ENCODE measurements at places on chromosomes 1 and 21.
A peak's percentile ranks its signal among the peaks of the same experiment; 100 is the strongest.

- no peak for DNase-seq
These were observed 136.0 kb downstream of the GDAP2 start for GRCh38 chr1:117793413-117793812.

- DNase-seq, result no peak
These were observed 108.6 kb downstream of the GDAP2 start for GRCh38 chr1:117820694-117821381.

DNA sequence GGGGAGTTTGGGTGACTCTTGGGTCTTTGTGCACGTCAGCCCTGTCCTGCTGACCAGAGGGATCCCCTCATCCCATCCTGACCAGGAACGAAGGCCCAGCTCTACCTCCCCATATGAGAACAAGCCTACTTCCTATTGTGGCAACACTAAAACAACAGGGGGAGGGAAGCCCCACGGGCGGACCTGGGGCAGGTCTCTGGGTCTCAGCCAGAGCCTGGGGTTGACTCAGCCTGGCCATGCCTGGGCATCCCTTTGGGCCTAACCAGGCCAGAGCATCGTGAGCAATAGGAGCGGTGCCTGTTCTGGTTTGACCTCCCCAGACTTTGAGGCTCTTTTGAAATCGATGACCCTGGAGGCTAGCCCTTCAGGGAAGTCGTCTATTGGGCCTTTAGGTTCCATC, 16.8 kb downstream of the RPS6KA1 start:
- no peak for DNase-seq

- DNase-seq, result no peak
These were observed 2.2 kb downstream of the ANGPTL1 start for GRCh38 chr1:178868706-178869105.

GRCh38 chr1:9280015-9280860, 12.5 kb upstream of the SPSB1 start:
- DNase-seq, result peak; percentile 78

- no peak for DNase-seq
These were observed 23.0 kb upstream of the KIFAP3 start for GRCh38 chr1:170097449-170097948.

GRCh38 chr21:14559102-14559501, 13.0 kb upstream of the SAMSN1 start:
- no peak for DNase-seq

- peak; percentile 2 for DNase-seq
These were observed 95.7 kb upstream of the VANGL1 start for GRCh38 chr1:115545791-115546733.

DNA sequence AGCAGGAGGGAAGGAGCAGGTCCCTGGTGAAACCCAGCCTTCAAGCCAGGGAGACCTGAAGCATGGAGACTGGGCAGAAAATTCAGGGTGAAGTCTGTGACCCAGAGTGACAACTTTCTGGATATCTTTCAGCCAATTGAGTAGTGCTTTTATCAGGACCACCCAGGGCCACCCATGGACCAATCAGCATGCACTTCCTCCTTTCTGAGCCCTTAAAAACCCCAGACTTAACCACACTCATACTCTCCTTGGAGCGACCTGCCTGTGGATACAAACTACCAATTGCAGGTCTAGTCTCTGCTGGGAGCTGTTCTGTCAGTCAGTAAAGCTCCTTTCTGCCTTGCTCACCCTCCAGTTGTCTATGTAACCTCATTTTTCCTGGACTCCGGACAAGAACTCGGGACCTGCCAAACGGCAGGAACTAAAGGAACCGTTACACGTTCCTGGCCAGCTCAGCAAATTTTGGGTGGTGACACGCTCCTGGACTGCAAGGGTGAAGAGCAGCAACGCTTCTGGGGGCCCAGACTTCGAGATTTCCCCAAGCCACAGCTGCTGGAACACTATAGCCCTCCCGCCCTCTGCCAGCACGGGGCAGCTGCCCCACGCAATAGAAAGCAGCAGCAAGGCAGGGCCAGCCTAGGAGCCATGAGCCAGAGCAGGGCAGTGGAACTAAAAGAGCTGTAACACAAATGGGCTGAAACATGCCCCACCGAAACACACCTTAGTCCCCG, 1183.4 kb downstream of the AMY1C start:
- no peak for DNase-seq

GRCh38 chr1:189175889-189176288, 1301.8 kb downstream of the BRINP3 start:
- no peak for DNase-seq

GRCh38 chr1:15410884-15411245, 1.2 kb downstream of the EFHD2 start:
- no peak for DNase-seq

DNA sequence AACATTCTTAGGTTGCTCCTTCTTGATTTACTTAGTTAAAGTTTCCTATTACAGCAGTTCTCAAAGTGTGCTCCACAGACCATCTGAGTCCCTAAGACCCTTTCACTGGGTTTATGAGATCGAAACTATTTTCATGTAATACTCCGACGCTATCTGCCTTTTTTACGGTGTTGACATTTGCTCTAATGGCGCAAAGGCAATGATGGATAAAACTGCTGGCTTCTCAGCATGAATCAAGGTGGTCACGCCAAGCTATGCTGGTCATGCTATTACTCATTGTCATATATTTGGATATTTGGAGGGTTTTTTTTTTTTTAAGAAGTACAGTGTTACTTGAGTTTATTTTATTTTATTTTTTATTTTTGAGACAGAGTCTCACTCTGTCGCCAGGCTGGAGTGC, 235.1 kb downstream of the KIF26B start:
- no peak for DNase-seq

DNA sequence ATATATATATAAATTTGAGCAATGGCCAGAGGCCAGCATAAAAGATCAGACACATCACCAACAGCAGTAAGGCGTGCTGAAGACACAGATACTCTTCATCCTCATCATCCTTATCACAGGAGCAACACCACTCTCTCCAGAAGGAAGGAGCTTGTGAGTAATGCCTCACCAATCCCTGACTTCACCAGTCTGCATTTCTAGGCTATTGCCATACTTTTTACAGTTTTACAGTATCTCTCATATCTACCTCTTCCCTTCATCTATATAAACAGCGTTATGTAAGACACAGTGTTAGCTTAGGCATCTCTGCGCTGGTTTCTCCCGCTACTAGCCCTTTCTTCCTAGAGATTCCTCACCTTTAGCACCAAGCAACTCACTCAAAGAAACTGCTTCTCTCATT, 2.4 kb upstream of the ABL2 start:
- no peak for DNase-seq

- no peak for DNase-seq
These were observed 696 bp downstream of the SCNN1D start for GRCh38 chr1:1280782-1281481.

- DNase-seq, result no peak
These were observed 600.4 kb downstream of the ADGRL2 start for GRCh38 chr1:82401116-82401515.

DNA sequence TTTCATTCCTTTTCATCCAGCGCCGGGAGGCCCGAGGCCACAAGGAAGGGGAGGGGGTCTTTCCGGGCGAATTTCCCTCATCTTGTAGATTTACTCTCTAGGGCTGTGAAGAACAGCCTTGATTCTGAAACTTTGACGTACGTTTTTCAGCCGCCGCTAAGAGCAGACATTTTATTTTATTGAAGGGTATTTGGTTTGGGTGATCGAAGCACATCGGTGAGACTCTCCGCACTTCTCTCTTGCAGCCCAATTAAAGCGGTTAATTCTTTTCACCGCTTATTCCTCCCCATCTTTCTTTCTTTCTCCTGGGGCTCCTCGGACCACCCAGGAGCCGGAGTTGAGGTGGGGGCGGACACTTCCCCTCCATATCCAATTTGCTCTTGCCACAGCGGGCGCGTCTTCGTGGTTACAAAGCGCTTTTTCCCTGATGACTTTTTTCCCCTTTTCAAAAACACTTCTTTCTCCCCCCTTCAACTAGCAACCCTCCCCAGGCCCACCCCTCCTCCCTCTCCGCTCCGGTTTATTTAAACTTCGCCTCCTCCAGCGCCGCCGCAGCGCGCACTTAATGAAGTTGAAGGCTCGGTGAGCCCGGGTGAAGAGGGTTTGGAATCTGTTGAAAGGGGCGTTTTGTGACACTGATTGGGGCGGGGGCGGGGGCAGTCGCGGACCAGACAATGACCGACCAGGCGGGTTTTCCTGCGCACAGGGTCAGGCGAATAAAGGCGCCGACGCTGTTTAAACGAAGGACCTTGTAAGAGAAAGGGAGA, 5.9 kb downstream of the FOXD2 start:
- no peak for DNase-seq

- no peak for DNase-seq
These were observed 737 bp downstream of the HES4 start for GRCh38 chr1:998995-999724.

GRCh38 chr1:6984536-6984935, 199.3 kb downstream of the CAMTA1 start:
- DNase-seq, result no peak

- no peak for DNase-seq
These were observed 252.9 kb downstream of the KCNT2 start for GRCh38 chr1:196355206-196355786.

DNA sequence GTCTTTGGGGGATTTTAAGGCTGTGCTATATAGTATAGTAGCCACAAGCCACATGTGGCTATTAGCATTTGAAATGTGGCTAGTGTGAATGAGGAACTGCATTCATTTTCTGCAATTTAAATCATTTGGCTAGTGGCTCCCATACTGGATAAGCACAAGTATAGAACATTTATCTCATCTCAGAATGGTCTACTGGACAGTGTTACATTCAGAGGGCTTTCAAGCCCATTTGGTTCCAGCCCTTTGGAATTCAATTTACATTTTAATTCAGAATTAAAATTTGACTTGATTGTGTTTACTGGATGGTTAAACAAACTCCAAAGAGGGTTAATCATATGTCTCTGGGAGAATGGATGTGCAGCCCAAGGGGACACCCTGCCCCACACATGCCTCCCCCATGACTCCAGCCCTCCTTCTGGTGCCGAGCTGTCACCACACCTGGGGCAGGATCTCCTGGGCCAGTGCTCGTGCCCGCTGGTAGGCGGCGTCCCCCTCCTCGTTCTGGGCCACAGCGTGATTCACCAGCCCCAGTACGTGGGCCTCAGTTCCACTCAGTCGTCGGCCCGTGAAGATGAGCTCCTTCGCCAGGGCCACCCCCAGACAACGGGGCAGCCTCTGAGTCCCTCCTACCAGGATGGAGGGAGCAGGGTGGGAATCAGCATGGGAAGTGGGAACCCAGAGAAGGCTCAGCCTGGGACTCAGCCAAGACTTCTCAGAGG, 17.2 kb downstream of the ECHDC2 start:
- DNase-seq, result no peak

DNA sequence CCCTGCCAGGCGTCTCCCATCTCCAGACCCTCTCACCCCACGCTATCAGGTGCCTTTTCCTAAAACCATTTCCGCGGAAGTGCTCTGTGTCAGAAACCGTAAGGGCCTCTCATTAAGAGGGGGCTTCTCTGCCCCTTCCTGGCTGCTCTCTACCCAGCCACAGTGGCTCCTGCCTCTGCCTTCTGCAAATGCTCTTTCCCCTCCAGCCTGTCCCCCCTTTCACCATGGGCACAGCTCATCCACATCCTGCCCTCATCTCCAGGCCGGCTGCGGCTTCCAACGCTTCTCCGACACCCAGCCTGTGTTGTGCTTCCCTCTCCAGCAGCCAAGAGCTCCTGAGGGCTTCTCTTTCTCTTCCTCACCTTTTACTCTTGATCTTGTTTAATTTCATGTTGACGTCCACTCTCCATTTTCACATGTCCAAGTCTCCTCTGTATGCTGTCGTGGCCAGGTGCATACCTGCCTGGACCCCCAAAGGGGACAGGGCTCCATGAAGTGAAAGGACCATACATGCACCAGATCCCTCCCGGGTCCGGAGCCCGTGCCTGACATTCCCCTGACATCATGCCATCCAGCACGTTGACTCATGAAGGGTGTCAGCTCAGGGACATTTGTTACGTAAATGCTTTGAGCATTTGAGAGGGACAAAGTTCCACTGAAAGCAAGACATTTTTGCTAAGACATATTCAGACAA, 306.5 kb downstream of the AJAP1 start:
- no peak for DNase-seq

GRCh38 chr1:44905276-44905675, 62.2 kb upstream of the PTCH2 start:
- no peak for DNase-seq

DNA sequence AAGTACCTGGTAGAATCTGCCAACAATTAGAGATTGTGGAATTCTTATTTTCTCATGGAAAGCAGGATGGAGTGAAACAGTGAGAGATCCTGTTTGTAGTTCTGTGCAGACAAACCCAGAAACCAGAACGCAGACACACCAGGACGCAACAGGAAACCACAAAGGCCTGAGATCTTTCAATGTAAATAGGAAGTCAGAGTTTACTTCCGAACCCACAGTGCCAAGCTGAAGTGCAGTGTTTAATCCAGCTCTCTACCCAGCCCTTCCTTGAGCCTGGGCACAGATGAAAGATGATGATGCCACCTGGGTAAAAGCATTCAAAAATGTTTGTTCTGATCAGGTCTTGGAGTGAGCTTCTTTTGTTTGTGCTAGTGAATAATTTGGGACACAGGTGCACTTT, 244.2 kb upstream of the HOOK1 start:
- DNase-seq, result peak; percentile 55

GRCh38 chr1:179937668-179938254, 16.8 kb upstream of the CEP350 start:
- no peak for DNase-seq

- DNase-seq, result no peak
These were observed 577.1 kb downstream of the PLPP3 start for GRCh38 chr1:56002231-56002630.

DNA sequence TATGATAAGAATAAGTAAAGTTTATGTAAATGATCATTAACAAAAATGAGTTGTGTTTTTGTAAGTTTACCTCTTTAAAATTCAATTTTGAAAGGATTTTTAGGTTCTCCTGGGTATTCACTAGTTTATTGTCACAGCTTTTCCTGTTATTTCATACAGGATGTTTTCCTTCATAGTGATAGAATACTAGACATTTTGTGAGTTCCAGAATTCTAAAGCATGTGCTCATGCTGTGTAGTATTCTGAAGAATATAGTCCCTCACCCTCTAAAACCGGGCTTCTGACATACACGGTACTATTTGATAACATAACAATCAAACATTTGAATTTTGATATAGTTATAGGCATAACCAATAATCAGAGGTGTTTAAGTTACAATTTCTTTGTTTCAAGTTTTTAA, 10.7 kb downstream of the LRRC8C start:
- DNase-seq, result no peak

- no peak for DNase-seq
These were observed 185.6 kb downstream of the TOMM20 start for GRCh38 chr1:234942879-234943506.

- no peak for DNase-seq
These were observed 1.9 kb upstream of the MYOC start for GRCh38 chr1:171654201-171654941.

- peak; percentile 56 for DNase-seq
These were observed 801 bp downstream of the TRAF5 start for GRCh38 chr1:211327346-211327921.
